ENCODE measurements at places on chromosomes 5 and 9. TPM values are rescaled to one million over a fixed set of nuclear protein-coding genes. Genes with fewer than 3 reads are reported as not detected.

The MCIDAS gene
- total RNA-seq: not detected

The ABLIM3 gene
- 106 TPM for total RNA-seq

The SH3TC2 gene
- 20.1 TPM for total RNA-seq

The HRCT1 gene
- 9.3 TPM for total RNA-seq

The OR5C1 gene
- total RNA-seq: not detected

The ZNF454 gene
- 2.0 TPM for total RNA-seq

The DDX4 gene
- not detected for total RNA-seq

The MOB3B gene
- total RNA-seq: 1.2 TPM

The PCDHGC4 gene
- 1.7 TPM for total RNA-seq

The PCA3 gene
- total RNA-seq: not detected

The NDOR1 gene
- total RNA-seq: 6.5 TPM

The LCNL1 gene
- 6.4 TPM for total RNA-seq

The RAI14 gene
- total RNA-seq: 26.3 TPM

The SLC25A2 gene
- not detected for total RNA-seq

Measured in left cardiac atrium (tissue), 4 donors.